AG04449 (cell line): ENCODE measurements at places on chromosomes 16 and 17.

DNA sequence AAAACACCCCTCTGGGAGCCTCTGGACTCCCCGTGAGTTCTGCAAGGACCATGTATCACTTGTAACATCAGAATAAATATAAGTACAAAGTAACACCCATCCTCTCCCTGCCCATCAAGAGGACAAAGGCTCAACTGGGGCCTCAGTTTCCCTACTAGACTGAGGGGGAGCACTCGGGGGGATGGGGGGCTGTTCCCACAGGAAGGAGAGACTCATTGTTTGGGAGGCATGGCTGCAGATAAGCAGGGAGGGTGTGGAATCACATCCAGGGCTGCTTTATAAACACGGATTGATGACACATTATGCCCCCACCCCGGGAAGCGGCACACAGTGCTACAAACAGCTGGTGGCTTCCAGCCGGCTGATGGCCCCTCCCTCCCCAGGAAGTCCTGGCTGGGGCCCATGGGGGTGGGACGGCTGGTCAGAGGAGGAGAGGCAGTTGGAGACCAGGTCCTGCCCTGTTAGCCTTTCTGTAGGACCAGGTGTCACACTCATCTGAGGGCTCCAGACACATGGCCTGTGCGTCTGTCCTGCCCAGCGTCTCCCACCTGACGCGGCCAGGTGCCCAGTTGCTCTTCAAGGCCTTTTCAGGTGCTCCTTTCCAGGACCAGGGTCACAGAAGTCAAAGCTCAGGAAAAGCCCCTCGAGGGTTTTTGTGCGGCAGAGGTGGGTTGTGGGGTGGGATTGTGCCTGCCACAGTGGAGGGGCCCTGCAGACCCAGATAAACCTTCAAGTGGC, 1.3 kb upstream of the MPG start:
- DNase-seq = no peak

DNA sequence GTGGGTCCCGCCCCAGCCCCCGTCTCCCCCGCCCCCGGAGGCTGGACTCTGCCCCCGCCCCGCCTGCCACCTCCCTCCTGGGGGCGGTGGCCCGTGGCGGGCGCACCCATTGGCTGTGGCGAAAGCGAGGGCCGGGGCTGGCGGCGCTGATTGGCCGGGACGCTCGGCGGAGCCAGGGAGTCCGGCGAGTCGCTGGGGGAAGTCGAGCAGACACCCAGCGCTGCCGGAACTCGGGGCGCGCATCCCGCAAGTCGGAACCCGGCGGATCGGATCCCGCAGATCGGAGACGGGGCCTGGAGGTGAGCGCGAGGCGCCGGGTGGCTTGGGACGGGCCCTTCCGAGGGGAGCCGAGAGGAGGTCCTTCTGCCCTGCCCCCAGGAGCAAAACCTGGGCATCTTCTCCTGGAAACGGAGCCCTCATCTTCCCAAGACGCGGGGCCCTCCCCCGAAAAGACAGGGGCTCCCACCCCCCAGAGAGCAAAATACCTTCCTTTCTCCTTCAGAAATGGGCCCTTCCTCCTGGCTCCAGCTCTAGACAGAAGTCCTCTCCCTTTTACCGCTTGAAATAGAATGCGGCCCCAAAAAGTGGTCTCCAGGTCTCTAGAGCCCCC, at the start of gene ABAT:
TSS of gene ABAT (plus strand) at position 205 of the 610 bp plus-strand sequence. CDS start 61,123 bp downstream, outside the sequence.
- DNase-seq = peak; percentile 5

GRCh38 chr17:48761114-48761513, 32.6 kb upstream of the HOXB13 start:
- DNase-seq = no peak

GRCh38 chr17:32786169-32786568, 90.8 kb downstream of the MYO1D start:
- no peak for DNase-seq

GRCh38 chr17:35578929-35579432, 610 bp upstream of the PEX12 start:
- DNase-seq = no peak

- no peak for DNase-seq
Measured at GRCh38 chr16:333406-334094, 19.0 kb downstream of the AXIN1 start.

GRCh38 chr17:41339571-41340172, 11.0 kb downstream of the KRT33A start:
- DNase-seq = no peak

GRCh38 chr17:77352441-77352840, 211.7 kb downstream of the SEC14L1 start:
- DNase-seq = no peak

GRCh38 chr16:35575432-35575821, 2116.0 kb downstream of the TP53TG3F start:
- DNase-seq = no peak

DNA sequence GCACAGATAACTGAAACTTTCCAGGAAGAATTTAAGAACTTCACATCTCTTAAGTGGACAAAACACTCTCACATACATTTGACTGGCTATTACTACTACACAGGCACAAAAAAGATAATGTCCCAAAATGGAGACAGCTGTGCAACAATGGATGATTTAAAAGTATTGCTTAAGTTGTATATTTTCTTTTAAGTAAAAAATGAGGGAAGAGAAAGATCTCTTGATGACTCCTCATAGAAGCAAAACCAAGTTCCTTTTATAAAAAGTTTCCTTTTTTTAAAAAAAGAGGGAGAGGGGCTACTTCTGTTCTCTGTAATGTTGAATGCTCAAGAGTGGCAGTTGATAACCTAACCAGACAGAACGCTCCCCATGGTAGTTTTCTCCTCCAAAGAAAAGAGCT, 195.5 kb downstream of the ZFHX3 start:
- no peak for DNase-seq

GRCh38 chr16:56657555-56658326, at the start of gene MT1F:
MT1F (plus strand) TSS chr16:56657959; CDS start chr16:56658059, 100 bp downstream.
- DNase-seq = no peak

GRCh38 chr16:87963400-87963799, 12.2 kb downstream of the BANP start:
- DNase-seq = no peak

DNA sequence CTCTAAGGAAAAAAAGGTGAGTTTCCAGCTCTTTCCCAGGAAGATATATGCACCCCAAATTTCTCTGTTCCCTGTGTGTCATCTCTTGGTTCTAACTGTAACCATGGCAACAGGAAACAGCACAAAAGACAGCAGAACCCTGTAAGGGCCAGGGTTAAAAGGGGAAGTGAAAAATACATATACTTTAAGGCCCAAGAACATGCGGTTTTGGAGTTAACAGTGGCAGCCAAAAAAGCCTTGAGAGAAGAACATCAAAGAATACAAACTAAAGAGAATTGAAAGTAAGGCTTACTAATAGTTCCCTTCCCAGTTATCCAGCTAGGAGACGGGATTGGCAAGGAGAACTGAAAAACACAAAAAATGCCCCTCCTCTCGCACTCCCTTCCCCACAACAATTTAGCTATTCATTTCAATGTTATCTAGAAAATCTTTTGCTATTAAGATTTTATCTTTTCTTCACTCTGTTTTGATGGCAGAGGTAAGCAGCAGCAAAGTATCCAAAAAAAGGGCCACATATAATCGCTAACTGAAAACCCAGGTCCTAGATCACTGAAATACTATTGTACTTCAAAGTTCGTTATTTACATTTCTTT, 1.5 kb downstream of the SPOP start:
- DNase-seq = no peak

DNA sequence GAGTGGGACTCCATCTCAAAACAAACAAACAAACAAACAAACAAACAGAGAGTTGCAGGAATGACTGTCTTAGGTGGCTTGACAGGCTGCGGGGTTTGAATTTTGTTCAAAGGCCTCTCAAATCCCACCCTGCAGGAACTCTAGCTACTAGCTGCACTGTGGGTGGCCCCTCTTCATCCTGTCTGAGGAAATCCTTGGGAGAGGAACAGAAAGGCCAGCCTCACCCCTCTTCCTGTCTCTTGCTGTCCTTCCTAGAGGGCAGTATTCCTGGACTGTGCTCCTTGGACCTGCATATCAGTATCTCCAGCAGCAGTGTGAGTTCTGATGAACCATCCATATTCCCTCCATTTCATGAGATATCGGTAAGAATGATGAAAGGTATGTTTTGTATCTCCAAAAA, 2.0 kb upstream of the CCDC92B start:
- no peak for DNase-seq
